Endothelial cell of coronary artery (primary cell): ENCODE measurements at places on chromosomes 11 and 22. TPM values are rescaled to one million over a fixed set of nuclear protein-coding genes. Genes with fewer than 3 reads are reported as not detected.

Gene OR51G1
- not detected in 2 replicates for total RNA-seq

Gene GDPD5
- 22.8 and 31.3 TPM in 2 replicates for total RNA-seq

Gene OR10D3
- total RNA-seq: not detected in 2 replicates

Gene SCGB2A2
- total RNA-seq: not detected in 2 replicates

Gene P2RY2
- 4.0 and 5.9 TPM in 2 replicates for total RNA-seq
